CD4-positive, CD25-positive, alpha-beta regulatory T cell (primary cell): ENCODE measurements at places on chromosomes 3 and 15.

DNA sequence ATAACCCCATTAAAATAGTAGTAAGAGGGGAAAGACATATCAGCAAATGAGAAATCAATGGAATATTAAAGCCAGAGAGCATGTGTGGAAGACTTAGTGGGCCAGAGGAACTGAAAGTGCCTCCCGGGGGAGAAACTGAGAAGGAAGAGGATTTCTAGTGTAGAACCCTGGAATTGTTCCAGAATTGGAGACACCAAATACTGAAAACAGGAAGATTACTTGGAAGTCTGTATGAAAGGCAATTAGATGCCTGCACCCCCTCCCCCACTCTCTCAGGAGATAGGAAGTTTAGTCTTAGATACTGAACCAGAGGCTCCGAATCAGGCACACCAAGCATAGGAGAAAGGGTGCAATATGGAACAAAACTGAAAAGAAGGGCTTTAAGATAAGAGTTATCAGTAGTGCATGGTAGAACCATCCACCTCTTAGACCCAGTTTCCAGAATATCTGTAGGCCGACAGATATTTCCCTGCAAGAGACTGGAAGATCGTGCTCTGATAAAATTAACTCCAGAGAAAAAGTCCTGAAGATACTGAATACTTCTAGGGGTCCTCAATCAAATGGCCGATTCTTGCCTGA, 32.4 kb downstream of the KLHL18 start:
- no peaks in the 10 kb centered on the region for H3K4me1 ChIP-seq
- peaks cover 8% of the 10 kb centered on the region for H3K36me3 ChIP-seq
- no peak for DNase-seq
- H3K4me3 ChIP-seq = no peak overlapping the region
- no peak overlapping the region for H3K27ac ChIP-seq
- H3K27me3 ChIP-seq = no peaks in the 10 kb centered on the region

DNA sequence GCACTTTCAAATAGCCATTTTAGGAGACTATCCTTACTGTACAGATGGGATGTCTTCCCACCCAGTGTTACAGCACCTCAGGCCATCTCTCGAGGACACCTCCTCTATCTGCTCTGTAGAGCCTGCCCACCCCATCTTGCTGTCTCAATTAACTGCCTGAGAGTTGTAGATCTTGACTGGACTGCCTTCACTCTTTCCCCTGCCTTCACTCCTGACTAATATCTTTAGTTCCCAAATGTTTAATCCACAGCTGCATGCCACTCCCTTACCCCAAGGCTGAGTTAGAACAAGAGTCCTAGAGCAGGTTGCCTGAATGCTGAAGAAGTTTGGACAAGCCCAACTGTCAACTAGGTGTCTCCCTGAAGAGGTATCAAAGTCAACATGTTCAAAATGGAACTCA, 1.3 kb upstream of the PP2D1 start:
- no peaks in the 10 kb centered on the region for H3K27me3 ChIP-seq
- no peaks in the 10 kb centered on the region for H3K36me3 ChIP-seq
- no peak for DNase-seq
- no peaks in the 10 kb centered on the region for H3K4me1 ChIP-seq

DNA sequence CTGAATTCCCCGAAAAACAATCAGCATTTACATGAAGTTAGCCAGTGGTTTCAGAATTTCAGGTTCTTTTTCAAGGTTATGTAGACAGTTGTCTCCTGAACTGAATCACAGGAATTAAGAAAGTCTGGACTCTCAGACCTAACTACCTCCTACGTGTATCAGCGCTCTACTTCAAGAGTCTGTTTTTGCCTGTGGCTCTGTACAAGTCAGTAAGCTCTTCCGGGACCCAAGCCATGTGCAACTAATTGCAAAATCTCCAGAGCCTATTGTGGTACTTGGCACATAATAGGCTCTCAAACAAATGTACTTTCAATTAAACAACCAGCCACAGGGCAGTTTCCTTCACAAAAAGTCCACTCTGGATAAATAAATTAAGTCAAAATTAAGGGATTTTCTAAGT, 414.2 kb downstream of the PDCD6IP start:
- H3K36me3 ChIP-seq = no peaks in the 10 kb centered on the region
- no peak for DNase-seq
- no peak overlapping the region for H3K4me3 ChIP-seq
- no peak overlapping the region for H3K27ac ChIP-seq
- no peaks in the 10 kb centered on the region for H3K27me3 ChIP-seq

DNA sequence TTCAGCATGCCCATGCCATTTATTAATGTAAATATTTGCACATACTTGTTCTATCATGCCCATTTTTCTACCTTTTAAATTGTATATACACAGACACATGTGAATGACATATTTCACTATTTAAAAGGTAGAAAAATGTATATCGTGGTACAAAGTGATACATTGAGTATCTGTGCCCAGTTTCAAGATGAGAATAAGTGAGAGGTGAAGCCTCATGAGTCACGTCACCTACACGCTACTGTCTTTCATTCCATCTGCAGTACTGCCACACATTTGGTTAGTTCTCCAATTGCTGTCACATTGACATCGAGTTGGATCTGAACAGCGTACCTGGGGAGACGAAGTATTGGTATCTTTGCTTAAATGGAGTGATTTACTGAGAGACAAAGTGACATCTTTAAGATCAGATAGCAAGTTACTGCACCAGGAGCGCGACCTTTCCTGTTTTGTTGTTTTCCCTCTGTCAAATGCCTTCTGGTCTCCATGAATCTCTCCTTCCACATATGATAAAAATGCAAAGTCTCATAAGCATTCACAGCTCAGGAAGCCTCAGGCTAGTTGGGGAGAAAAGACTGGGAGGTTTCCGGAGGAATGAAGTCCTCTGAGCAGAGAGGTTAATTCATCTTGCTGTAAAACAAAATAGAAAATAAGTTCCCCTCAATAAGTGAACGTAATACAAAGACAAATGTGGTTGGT, 12.0 kb downstream of the GREM1 start:
- H3K27ac ChIP-seq = no peak overlapping the region
- H3K36me3 ChIP-seq = no peaks in the 10 kb centered on the region

GRCh38 chr15:68061171-68061570, 7.1 kb downstream of the PIAS1 start:
- no peak for DNase-seq
- H3K27me3 ChIP-seq = no peaks in the 10 kb centered on the region
- H3K36me3 ChIP-seq = peaks cover 3% of the 10 kb centered on the region
- H3K27ac ChIP-seq = no peak overlapping the region
- H3K4me3 ChIP-seq = no peak overlapping the region

GRCh38 chr15:88147760-88148159, 108.8 kb downstream of the NTRK3 start:
- no peak overlapping the region for H3K4me3 ChIP-seq
- H3K27me3 ChIP-seq = no peaks in the 10 kb centered on the region
- no peak for DNase-seq
- no peak overlapping the region for H3K27ac ChIP-seq
- no peaks in the 10 kb centered on the region for H3K4me1 ChIP-seq

DNA sequence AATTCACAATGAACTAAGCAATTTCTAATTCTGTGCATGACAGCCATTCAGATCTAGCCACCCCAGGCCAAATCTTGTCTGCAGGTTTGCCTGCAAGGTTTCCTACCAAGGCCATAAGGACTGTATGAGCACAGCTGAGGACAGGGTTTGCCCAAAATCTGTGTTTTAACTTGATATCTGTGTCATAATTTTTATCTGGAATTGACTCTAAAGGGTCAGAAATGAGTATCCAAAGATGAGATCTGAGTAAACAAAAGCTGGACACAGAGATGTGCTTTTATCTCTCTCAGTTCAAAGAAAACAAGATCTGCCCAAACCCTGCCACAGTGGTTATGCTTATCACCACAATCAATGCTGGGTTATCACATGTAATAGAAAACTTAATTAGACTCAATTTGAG, 154.6 kb upstream of the COL8A1 start:
- H3K36me3 ChIP-seq = no peaks in the 10 kb centered on the region
- no peak overlapping the region for H3K4me3 ChIP-seq
- no peak for DNase-seq
- H3K27me3 ChIP-seq = no peaks in the 10 kb centered on the region
- no peak overlapping the region for H3K27ac ChIP-seq

GRCh38 chr3:16168211-16168610, 6.3 kb upstream of the GALNT15 start:
- H3K27me3 ChIP-seq = peaks cover 11% of the 10 kb centered on the region
- H3K36me3 ChIP-seq = no peaks in the 10 kb centered on the region
- H3K27ac ChIP-seq = no peak overlapping the region
- H3K4me3 ChIP-seq = no peak overlapping the region

DNA sequence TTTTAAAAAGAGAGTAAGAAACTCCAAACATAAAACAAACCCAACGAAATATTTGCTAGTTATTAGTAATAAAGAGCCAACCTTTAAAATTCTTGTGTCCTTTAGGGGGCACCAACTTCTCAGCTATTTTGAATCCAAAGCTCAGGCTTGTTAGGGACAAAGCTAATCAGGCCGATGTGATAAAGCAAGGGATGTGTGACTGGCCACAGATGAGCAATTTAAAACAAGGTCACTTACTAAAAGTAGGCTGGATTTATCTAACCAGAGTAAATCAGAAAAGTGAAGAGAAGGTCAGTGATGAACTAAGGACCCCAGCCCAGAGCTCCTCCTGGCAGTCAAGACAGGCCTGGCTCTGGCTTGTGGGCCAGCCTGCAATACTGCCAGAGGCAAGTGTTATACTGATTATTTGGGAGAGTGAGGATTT, 108.5 kb downstream of the CYP19A1 start:
- no peak for DNase-seq
- H3K36me3 ChIP-seq = no peaks in the 10 kb centered on the region
- H3K27ac ChIP-seq = no peak overlapping the region
- H3K27me3 ChIP-seq = peaks cover 1% of the 10 kb centered on the region

DNA sequence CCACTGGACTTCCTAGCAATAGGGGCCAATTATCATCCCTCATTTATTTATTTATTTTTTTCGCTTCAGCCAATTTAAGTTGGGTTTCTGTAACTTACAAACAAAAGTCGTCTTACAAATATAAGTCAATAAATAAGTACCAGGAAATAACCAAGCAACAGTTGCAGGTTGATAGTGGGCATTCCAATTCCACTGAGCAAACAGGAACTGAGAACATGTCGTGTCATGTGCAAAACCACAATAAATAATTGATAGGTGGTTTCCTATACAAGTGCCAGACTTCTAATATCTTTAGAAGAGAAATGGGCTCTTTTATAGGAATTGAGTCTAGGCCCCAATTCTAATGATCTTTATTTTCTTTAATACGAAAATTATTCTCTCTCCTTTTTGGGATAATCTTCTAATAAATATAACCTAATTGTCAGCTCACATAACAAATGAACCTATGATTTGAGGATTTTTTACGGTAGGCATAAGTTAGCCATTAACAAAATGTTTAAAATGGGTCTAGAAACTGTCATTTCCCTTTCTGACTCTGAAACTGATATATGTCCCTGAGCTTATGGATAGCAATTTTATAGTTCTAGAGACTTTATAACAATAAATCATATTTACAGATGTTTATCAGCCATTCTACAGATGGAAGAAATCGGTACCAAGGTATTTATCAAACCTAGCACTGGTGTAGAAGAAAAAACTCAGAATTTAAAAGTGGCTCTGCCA, 571.8 kb downstream of the FOXP1 start:
- H3K36me3 ChIP-seq = peaks cover 39% of the 10 kb centered on the region
- peak overlapping the region; percentile 64 for H3K4me3 ChIP-seq
- no peaks in the 10 kb centered on the region for H3K27me3 ChIP-seq
- peaks cover 59% of the 10 kb centered on the region for H3K4me1 ChIP-seq

- no peaks in the 10 kb centered on the region for H3K4me1 ChIP-seq
- H3K27ac ChIP-seq = no peak overlapping the region
- H3K4me3 ChIP-seq = no peak overlapping the region
- H3K36me3 ChIP-seq = no peaks in the 10 kb centered on the region
Observed at GRCh38 chr3:194977356-194977755, 291.7 kb downstream of the FAM43A start.

- peaks cover 4% of the 10 kb centered on the region for H3K27me3 ChIP-seq
- no peaks in the 10 kb centered on the region for H3K36me3 ChIP-seq
- H3K27ac ChIP-seq = no peak overlapping the region
- no peak for DNase-seq
Observed at GRCh38 chr3:41041462-41041861, 157.8 kb upstream of the CTNNB1 start.

- no peaks in the 10 kb centered on the region for H3K36me3 ChIP-seq
- no peak overlapping the region for H3K27ac ChIP-seq
- no peak overlapping the region for H3K4me3 ChIP-seq
- H3K4me1 ChIP-seq = no peaks in the 10 kb centered on the region
- no peaks in the 10 kb centered on the region for H3K27me3 ChIP-seq
Observed at GRCh38 chr3:78718707-78719106, 1049.1 kb downstream of the ROBO1 start.

GRCh38 chr3:141485641-141486495, 959 bp upstream of the RASA2 start:
- H3K4me3 ChIP-seq = peak overlapping the region; percentile 72
- peak overlapping the region; percentile 71 for H3K27ac ChIP-seq
- H3K4me1 ChIP-seq = peaks cover 44% of the 10 kb centered on the region
- DNase-seq = peak; percentile 19
- peaks cover 7% of the 10 kb centered on the region for H3K36me3 ChIP-seq

GRCh38 chr15:77186594-77187011, 115.7 kb upstream of the TSPAN3 start:
- no peak overlapping the region for H3K4me3 ChIP-seq
- peaks cover 5% of the 10 kb centered on the region for H3K4me1 ChIP-seq
- no peaks in the 10 kb centered on the region for H3K27me3 ChIP-seq
- no peaks in the 10 kb centered on the region for H3K36me3 ChIP-seq
- peak; percentile 51 for DNase-seq
- H3K27ac ChIP-seq = no peak overlapping the region

GRCh38 chr3:176046703-176047102, 1150.6 kb downstream of the TBL1XR1 start:
- no peaks in the 10 kb centered on the region for H3K36me3 ChIP-seq
- H3K4me1 ChIP-seq = no peaks in the 10 kb centered on the region
- no peak for DNase-seq
- H3K27ac ChIP-seq = no peak overlapping the region
- H3K27me3 ChIP-seq = no peaks in the 10 kb centered on the region
- H3K4me3 ChIP-seq = no peak overlapping the region

DNA sequence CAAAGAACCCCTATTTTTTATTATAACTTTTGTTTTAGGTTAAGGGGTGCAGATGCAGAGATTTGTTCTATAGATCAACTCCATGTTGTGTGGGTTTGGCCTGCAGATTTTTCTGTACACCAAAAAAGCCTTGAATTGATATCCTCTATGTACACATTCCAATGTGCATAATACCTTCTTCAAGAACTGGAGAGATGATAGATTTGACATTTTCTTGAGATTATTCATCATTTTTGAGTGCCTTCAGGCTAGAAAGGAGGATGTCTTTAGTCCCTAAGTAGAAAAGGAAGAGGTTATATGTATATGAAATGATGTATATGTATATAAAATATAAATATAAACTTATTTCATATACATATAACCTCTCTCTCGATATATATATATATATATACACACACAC, 1190.0 kb upstream of the ALCAM start:
- no peak for DNase-seq
- H3K4me1 ChIP-seq = no peaks in the 10 kb centered on the region
- no peaks in the 10 kb centered on the region for H3K36me3 ChIP-seq
- H3K4me3 ChIP-seq = no peak overlapping the region

- no peaks in the 10 kb centered on the region for H3K36me3 ChIP-seq
- no peak overlapping the region for H3K4me3 ChIP-seq
- no peaks in the 10 kb centered on the region for H3K27me3 ChIP-seq
- no peaks in the 10 kb centered on the region for H3K4me1 ChIP-seq
- no peak overlapping the region for H3K27ac ChIP-seq
Observed at GRCh38 chr15:97085731-97086130, 755.2 kb downstream of the NR2F2 start.
